ENCODE measurements at places on chromosomes 6 and 20. TPM values are rescaled to one million over a fixed set of nuclear protein-coding genes. Genes with fewer than 3 reads are reported as not detected.

DNA sequence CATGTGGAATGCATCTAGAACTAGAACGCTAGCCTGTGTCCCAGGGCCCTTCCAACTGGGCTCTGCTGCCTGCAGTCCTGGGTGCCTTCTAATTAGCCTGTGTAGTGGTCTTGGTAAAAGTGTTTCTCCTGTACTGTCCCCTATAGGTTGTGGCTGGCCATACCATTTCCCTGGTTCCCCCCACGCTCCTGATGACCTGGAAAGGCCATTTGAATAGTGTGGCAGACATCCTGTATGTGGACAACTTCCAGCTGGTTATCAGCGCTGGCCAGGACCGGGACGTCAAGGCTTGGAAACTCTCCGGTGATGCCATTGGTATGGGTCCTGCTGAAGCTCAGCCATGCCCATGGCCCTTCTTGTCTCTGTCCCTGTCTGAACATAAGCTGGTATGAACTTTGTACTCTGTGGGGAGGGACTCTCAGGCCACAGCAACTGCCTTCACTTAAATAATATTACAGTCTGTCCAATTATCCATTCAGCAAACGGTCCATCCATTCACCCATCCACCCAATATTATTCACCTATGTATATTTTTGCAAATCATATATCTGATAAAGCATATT is 60.7 kb downstream of the SUN5 start:
- no peak for DNase-seq

GRCh38 chr6:142698751-142699150 is 246.2 kb downstream of the HIVEP2 start:
- no peak for DNase-seq

GRCh38 chr6:19127081-19127480 is 710.1 kb upstream of the ID4 start:
- no peak for DNase-seq

- no peak for DNase-seq
Observed at GRCh38 chr20:33005908-33006775, 1.4 kb upstream of the BPIFB2 start.

DNA sequence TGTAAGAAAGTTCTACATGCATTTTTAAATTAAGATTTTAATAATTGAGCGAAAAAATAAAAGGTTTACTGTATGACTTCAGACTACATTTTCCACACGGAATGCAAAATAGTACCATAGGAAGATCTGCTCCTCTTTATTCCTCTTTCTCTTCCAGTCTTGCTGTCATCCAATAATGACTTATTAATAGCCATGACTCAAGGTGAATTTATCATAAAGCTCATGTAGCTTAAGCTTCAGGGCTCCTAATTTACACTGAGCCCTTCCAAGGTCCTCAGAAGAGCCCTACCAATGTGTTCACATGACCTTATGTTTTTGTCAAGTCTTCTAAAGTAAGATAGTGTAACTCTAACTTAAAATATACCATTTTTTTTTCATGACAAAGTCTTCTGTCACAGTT is 510.1 kb downstream of the PHF3 start:
- no peak for DNase-seq

The TSHZ2 gene
- 25.7 TPM for total RNA-seq

The POU5F1 gene
- total RNA-seq = 5.2 TPM

Measured in lower leg skin (tissue), 4 donors.